Sigmoid colon (tissue), 7 donors: ENCODE measurements at places on chromosomes 6 and 20.

DNA sequence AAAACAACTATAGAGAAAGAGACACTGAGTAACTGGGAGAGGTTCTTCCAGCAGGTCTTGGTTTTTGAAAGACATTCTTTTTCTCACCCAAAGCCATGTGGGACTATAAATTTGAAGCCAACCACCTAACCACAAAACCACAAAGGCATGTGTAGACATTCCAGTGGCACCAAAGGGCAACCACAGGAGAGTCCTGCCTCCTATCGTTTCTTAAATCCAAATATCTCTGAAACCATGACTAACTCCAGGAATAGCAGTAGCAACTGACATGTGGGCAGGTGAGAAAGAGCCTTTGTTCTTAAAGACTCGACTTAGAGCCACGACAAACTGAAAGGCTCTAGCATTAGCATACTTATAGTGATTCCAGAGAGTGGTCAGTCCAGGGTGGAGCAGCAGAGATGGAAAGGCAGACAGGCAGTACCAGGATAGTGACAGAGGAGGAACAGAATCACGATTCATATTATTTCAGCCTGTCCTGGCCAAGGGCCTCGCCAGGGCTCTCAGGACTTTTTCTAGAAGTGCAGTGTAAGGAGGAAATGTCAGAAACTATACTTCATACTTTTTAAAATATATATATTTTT, 9.4 kb upstream of the COL9A1 start:
- no peak overlapping the region for H3K4me3 ChIP-seq
- no peaks in the 10 kb centered on the region for H3K36me3 ChIP-seq
- no peaks in the 10 kb centered on the region for H3K4me1 ChIP-seq
- no peak for DNase-seq
- no peak overlapping the region for H3K27ac ChIP-seq

- H3K4me1 ChIP-seq, result no peaks in the 10 kb centered on the region
- H3K4me3 ChIP-seq, result no peak overlapping the region
- H3K27me3 ChIP-seq, result no peaks in the 10 kb centered on the region
- H3K27ac ChIP-seq, result no peak overlapping the region
Observed at GRCh38 chr6:168793649-168794048, 352.7 kb downstream of the SMOC2 start.

DNA sequence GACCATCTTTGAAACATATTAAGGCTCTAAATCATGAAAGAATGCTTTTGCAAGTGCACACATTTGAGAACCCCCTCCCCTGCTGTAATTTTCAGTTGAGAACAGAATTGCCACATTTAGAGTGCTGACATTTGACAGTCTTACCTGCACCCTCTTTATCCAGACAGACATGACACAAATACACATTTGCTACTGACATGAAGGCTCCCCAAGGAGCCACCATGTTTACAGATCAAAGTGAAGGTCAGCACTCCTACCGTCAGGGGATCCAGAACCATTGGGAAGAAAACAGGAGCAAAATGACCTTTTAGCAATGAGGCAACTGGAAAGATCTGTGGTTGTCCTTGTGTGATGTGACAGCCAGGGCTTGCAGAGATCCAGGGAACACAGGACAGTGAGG, 315.4 kb upstream of the CNR1 start:
- no peak for DNase-seq
- H3K27me3 ChIP-seq, result no peaks in the 10 kb centered on the region
- no peak overlapping the region for H3K4me3 ChIP-seq
- H3K36me3 ChIP-seq, result no peaks in the 10 kb centered on the region
- no peak overlapping the region for H3K27ac ChIP-seq

DNA sequence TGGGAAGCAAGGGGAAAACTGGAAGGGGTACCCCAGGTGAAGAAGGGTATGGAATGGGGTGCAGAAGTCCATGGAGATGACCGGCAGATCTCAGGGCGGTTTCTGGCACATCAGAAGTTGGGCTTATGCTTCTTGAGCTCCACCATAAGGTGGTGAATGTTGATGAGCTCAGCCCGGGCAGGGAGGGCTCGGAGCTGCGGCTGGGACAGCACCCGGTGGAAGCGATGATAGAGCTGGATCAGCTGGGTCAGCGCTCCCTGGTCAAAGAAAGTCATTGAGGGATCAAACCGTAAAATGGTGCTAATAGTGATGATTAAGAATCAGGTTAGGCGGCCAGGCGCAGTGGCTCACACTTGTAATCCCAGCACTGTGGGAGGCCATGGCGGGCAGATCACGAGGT, 20.9 kb downstream of the VPS52 start:
- no peaks in the 10 kb centered on the region for H3K27me3 ChIP-seq
- peaks cover 26% of the 10 kb centered on the region for H3K4me1 ChIP-seq
- peaks cover 8% of the 10 kb centered on the region for H3K36me3 ChIP-seq
- no peak overlapping the region for H3K4me3 ChIP-seq
- peak overlapping the region; percentile 94 for H3K27ac ChIP-seq
- no peak for DNase-seq

- H3K4me1 ChIP-seq, result no peaks in the 10 kb centered on the region
- no peak for DNase-seq
- peak overlapping the region; percentile 61 for H3K27ac ChIP-seq
- no peaks in the 10 kb centered on the region for H3K36me3 ChIP-seq
- no peaks in the 10 kb centered on the region for H3K27me3 ChIP-seq
Observed at GRCh38 chr6:11208267-11208666, 24.2 kb downstream of the NEDD9 start.
